ENCODE measurements at places on chromosomes 5 and 9. TPM values are rescaled to one million over a fixed set of nuclear protein-coding genes. Genes with fewer than 3 reads are reported as not detected.

The LSM11 gene
- total RNA-seq = 3.2 TPM

The HK3 gene
- total RNA-seq = not detected

The PCDHB9 gene
- total RNA-seq = 0.44 TPM

The ASS1 gene
- total RNA-seq = 149 TPM

All from aortic smooth muscle cell (primary cell).